ENCODE measurements at places on chromosomes 7 and 10. TPM values are rescaled to one million over a fixed set of nuclear protein-coding genes. Genes with fewer than 3 reads are reported as not detected.

The OR2A42 gene
- not detected for total RNA-seq

The STN1 gene
- total RNA-seq = 22.5 TPM

The GPR26 gene
- not detected for total RNA-seq

The CALML3 gene
- not detected for total RNA-seq

The BAMBI gene
- 1.8 TPM for total RNA-seq

Data from activated CD8-positive, alpha-beta memory T cell treated with anti-CD3 and anti-CD28 coated beads for 36 hours (primary cell).